ENCODE measurements at places on chromosomes 5 and 9.

- DNase-seq, result no peak
Observed at GRCh38 chr5:171369056-171369455, 18.6 kb upstream of the NPM1 start.

- peak; percentile 67 for DNase-seq
Observed at GRCh38 chr5:146962801-146963355, 84.3 kb upstream of the PPP2R2B start.

GRCh38 chr5:153486771-153487170, 3.7 kb upstream of the GRIA1 start:
- DNase-seq, result no peak

GRCh38 chr5:73606206-73606753, 19.7 kb upstream of the ARHGEF28 start:
- peak; percentile 31 for DNase-seq

- DNase-seq, result no peak
Observed at GRCh38 chr5:119439140-119439631, 13.1 kb upstream of the HSD17B4 start.

DNA sequence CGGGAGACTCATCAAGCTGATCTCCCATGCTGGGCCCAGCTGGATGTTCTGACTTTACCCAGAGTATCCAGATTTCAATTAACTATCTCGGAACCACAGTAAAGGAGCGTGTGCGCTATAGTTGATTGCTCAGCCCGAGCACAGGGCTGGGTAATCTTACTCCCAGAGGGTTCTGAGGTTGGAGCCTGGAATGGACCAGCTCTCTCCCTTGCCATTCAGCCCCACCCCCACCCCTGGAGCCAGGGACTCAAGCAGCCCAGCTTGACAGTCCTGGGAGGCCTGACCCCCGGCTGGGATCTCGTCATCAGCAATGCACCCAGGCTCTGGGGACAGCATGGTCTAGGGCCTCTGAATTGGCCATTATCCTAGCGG, 23.7 kb upstream of the PTGES start:
- DNase-seq, result peak; percentile 37

DNA sequence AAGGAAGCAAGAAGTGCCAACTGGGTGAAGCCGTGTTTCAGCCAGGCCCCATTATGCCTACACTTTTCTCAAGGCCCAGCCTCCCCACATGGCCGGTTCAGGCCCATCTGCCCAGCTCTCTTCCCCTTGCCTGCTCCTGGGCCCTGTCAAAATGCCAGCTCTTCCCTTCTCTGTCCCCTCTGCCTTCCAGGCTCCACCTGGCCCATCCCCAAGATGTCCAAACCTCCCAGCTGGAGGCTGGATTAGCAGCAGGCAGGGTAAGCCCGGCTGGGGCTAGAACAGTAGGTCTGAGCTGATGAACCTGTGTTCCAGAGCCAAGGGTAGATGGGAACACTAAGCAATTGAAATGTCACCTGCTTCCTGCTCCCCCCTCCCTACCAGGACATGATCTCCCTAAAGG, 64.1 kb upstream of the HSPA9 start:
- DNase-seq, result no peak

GRCh38 chr9:120348951-120349429, 231.0 kb downstream of the CDK5RAP2 start:
- DNase-seq, result peak; percentile 50

DNA sequence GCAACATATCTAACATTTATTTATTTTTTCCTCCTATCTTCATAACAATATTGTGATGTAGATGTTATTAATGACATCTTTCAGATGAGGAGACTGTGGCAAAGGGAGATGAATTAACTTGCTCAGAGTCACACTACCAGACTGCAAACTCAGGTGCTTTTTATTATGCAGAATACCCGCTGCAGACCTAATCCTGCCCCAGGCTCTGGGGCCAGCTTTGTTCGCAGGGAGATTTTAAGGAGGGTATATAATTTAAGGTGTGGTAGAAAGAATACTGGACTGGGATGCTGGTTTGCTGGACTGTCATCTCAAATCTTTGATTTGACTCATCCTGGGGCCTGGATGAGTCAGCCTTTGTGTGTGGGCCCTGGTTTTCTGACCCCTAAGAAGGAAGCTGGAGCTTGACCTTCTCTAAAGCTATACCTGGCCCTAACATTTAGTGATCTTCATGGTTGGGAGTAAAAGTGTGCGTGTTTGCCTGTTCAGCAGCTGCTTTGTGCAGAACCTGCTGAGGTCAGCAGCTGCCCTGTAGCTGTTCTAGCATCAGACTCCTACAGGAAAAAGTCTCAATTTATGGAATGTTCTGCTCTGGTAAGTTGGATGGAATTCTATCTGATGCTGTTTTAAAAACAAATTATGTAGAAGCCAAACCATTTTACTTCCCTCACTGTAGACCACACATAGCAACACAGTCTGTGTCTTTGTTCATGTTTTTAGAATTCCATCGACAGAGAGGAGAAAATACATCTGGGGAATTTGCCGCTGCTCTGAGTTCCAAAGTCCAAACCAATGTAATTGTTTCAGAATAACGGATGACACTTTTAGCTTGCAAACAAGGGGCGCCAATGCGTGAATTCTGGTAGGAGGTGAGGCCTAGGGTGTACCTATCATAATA, 4.5 kb downstream of the SLC36A1 start:
- peak; percentile 57 for DNase-seq

- DNase-seq, result no peak
Observed at GRCh38 chr5:99054972-99055371, 126.2 kb upstream of the CHD1 start.

DNA sequence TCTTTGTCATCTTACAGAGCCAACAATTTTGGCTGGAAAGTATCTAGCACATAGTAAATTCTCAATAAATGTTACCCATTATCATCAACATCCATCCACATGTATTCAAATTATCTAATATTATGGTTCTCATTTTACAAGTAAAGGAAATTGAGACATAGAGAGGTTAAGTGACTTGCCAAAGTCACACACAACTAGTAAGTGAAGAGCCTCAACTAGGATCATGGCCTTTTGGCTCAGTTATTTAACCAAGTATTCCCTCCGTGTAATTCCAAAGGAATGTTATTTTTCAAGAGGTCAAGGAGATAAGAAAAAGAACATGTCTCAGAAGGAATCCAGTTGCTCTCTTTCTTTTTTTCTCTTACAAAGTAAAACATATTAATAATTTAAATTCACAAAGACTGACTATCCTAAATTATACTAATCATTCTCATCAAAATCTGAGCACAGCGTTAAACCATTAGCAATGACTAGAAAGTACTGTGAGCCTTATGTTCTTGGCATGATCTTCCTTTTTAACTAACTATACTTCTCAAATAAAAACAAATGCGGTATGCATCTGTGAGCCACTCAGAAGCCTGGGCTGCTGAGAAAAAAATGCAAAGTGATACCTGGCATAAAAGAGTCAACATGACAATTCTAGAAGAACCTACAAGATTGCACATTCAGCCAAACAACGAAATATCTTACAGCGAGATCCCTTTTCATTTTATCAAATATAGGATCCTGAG, 350.9 kb downstream of the GLIS3 start:
- DNase-seq, result peak; percentile 81

- no peak for DNase-seq
Observed at GRCh38 chr9:13899924-13900323, 414.0 kb downstream of the NFIB start.

DNA sequence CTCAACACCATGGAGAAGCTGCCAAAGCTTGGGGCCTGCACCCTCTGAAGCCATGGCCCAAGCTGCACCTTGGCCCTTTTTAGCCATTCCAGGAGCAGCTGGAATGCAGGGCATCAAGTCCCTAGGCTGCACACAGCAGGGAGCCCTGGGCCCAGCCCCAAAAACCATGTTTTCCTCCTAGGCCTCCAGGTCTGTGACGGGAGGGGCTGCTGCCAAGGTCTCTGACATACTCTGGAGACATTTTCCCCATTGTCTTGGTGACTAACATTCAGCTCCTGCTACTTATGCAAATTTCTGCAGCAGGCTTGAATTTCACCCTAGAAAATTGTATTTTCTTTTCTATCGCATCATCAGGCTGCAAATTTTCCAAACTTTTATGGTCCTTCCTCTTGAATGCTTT, 64.6 kb downstream of the ELOVL7 start:
- DNase-seq, result no peak

DNA sequence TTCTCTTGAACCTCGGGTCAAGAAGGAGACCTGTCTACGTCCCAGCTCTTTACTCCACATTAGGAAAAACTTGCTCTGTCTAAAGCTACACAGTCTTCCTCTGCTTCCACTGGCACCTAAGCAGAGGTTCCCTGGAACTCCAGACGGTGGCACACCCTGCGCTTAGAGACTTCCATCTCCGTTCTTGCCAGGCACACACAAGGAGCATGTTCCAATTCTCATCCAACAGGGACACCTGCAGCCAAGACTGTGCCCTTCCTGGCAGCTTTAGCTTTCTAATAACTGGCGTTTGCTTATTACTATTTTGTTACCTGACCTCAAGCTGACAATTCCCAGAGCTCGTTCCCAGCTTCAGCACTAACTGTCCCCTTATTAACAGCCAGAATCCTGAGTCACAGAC, 16.0 kb downstream of the CAPSL start:
- no peak for DNase-seq

- no peak for DNase-seq
Observed at GRCh38 chr9:3511551-3511950, 14.2 kb downstream of the RFX3 start.

DNA sequence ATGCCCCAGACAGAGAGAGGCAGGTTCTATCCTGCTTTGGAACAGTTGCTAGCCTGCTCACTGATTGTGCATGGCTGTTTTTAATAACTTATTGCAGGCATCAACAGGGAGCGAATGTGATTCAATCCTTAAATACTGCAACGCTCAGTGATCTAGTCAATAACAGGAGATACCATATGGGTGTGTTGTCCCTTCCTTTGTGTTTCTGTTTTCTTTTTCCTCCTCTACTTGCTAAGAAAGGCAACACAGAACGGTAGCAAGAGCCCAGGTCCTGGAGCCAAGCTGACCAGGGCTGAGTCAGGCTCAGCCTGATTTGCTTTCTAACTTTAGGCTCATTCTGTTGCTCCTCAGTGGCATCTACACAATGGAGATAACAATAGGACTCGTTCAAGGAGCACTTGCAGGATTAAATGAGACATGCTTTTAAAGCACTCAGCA, 98.6 kb upstream of the EQTN start:
- no peak for DNase-seq

DNA sequence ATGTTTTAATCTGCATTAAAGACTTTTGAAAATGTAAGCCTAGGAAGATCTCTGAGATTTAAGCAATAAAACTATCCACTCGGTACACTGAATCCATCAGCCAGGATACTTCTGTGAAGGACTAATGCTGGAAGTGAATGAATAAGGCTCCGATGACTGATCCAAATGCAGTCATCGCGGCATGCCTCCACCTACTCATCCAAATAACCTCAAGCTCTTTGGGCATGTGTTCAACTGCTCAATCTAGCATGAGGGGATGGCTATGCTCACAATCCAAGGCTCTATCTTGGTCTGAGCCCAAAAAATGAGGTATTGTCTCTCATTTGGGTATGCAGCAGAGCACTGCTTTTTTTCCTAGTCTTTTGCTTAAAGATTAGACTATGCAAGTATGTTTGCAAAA, 19.2 kb downstream of the MARCHF3 start:
- peak; percentile 91 for DNase-seq

- DNase-seq, result peak; percentile 5
Observed at GRCh38 chr9:132806723-132807421, 71.2 kb downstream of the AK8 start.

DNA sequence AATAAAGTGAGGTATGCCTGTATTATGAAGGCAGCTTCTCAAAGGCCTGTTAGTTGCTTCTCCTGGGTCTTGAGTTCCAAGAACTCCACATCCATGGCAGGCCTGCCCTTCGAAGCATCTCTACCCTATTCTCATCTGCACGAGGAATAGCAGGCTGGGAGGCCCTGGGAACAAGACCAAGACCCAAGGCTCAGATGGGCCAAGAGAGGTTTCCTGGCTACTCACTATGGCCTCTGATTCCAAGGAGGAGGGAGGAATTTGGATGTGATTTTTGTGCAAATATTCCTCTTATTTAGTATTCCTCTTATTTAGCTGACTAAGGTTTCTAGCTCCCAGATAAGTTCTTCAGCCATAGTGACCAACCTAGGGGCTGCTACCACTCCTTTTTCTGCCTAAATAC, 151.3 kb downstream of the SAXO1 start:
- DNase-seq, result no peak

- DNase-seq, result no peak
Observed at GRCh38 chr5:34005681-34006080, 2.2 kb downstream of the AMACR start.

DNA sequence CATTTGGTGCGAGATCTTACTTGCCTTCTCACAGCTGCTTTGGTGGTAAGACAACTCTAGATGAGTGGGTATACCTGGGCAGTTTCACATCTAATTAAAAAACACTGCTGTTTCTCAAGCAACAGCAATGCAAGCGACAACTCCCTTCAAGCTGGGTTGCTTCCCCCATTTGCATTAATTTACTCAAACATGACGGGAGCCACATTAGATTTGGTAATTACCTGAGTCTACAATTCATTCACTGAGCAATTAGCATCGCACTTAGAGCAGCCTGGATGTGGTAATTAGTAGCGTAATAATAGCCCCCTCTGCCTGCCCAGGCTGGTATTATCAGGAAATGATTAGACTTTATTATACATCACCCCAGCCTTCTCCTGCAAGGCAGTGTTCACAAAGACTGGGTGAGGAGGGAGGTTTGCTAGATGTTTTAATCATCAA, 73.4 kb downstream of the FBXO38 start:
- DNase-seq, result no peak

DNA sequence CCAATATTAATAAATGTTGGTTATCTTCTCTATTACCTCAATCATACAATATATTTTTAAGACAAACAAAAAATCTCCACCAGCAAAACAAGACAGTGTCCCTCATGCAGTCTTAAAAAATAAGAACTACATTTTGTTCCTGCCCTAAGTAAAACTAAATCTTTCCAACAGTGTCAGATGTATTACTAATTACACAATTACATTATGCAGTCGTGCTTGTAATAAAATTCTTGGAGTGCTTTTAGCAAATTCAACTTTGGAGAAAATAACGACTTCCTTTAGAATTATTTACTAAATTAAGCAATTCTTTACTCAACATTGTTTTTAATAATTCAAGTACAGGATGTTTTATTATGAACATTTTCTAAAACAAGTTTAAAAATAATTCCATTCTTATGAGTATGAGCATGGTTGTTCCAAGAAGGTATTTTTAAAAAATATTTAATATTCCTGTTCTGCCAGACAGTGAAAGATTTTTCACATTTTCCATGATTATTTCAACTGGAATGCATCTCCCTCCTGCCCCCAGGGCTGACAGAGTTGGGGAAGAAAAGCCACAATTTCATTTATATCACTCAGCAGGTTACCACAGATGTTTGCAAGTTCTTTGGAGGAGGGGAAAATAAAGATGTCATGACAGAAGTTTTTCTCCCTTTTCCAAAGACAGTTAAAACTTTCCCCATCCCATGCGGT, 137.9 kb downstream of the FAM114A2 start:
- peak; percentile 76 for DNase-seq

- DNase-seq, result no peak
Observed at GRCh38 chr9:7489036-7489435, 310.5 kb downstream of the DMAC1 start.

DNA sequence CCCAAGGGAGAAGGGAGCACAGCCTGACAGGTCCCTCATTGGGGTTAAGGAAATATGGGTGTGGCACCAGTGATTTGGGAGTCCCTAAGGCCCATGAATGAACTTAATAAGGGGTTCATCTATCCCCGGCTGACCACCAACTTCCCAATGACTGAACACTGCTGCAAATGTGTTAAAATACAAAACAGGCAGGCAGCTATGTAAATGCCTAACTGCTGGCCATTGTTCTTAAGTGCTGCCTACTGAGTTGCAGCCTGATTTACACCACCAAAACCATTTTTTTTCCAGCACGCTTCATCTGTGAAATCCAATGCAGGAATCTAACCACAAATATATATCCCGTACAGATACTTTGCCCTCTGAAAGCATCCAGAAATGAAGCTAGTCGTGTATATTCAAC, 478.5 kb downstream of the PTPRD start:
- DNase-seq, result no peak

All from iris pigment epithelial cell (primary cell).